ENCODE measurements at places on chromosomes 3 and 15. TPM values are rescaled to one million over a fixed set of nuclear protein-coding genes. Genes with fewer than 3 reads are reported as not detected.

DNA sequence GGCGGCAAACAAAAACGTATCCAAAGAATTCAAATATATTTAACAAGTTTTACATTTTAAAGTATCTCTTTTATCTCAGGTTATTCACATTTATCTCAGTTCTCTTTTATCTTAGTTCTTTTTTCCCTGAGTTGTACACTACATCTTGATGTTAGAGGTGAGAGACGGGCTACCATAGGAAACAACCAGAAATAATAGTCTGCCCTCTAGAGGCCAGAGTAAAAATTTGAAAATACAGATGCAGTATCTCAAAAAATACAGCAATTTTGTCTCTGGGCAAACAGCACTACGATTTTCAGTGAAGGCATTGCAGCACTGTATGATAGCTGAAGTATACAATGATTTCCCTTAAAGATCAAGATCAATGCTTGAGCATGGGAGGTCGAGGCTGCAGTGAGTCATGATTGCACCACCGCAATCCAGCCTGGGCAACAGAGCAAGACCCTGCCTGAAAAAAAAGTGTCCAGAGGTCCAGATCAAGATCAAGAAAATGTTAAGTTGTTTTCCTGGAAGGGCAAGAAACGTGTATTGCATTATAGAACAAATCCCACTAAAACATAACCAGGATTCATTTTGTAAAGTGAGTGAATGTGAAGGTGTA is 82.6 kb upstream of the ATP11B start:
- DNase-seq = no peak

DNA sequence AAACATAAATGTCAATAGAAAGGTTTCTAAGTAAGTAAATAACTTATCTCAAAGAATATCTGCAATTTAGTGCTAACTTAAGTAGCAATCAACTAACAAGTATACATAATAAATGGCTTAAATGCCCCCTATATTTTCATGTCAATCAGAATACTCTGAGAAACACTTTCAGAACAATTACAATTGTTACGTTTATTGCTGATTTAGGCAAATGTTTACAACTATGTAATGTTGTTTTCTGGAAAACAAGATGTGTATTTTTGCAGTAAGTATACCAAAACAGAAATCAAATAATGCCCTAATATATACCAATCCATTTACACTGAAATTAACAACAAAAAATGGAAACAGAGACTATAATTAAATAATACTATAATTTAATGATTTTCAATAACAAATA is 13.2 kb downstream of the TUBGCP5 start:
- DNase-seq = no peak

DNA sequence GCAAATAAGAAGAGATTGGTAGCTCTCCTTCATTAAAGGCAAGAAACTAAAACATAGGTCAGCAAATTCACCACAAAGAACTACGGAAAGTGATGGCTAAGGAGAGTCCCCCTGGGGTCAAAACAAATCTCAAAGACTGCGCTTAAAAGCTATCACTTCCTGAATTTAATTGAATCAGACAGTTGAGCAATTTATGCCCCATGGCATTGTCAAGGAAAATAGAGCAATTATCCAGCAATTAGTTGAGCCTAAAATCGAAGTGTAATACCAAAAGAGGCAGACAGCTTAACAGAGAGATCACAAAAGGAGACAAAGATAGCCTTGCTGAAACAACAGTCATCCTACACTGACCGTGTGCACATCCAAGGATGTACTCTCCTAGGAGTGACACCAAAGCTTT is 74.4 kb upstream of the SCN10A start:
- no peak for DNase-seq

- no peak for DNase-seq
Measured at GRCh38 chr15:64009798-64010261, 36.5 kb downstream of the DAPK2 start.

DNA sequence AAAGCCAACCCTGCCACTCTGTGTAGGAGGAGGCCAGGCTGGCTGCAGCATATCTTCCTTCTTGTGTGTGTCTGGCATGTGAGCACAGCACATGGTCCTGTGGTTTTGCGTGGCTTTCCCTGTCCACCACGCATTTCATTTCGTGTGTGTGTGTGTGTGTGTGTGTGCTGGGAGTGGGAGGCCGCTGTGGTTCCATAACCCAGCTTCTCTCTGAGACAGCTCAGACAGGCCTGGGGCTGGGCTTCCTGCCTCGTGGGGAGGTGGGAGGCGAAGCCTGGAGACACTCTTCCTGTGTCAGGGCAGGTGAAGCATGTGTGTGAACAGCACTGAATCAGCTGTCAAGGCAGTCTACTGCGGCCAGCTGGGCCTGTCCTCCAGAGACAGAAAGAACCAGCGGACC is 16.0 kb upstream of the MRPS22 start:
- DNase-seq = no peak

- no peak for DNase-seq
Measured at GRCh38 chr3:10599444-10599843, 94.1 kb upstream of the ATP2B2 start.

- no peak for DNase-seq
Measured at GRCh38 chr3:48619541-48620524, 1.7 kb downstream of the TMEM89 start.

DNA sequence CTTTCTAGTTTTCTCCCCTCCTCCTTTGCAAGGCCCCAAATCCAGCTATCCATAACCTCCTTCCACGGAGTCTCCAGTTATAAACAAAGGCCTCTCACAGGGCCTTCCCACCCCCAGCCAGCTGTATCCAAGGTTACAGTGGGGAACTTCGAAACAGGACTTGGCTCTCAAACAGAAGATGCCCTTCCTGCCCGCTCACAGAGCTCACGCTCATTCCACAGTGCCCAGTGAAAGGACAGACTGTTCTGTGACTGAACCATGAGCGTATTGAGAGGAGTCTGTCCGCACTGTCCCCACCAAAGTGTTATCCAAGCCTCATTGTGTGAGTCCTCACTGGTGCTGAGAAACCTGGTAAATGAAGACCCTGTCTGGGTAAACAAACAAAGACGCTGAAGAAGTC is 35.4 kb downstream of the ARHGAP31 start:
- DNase-seq = no peak

DNA sequence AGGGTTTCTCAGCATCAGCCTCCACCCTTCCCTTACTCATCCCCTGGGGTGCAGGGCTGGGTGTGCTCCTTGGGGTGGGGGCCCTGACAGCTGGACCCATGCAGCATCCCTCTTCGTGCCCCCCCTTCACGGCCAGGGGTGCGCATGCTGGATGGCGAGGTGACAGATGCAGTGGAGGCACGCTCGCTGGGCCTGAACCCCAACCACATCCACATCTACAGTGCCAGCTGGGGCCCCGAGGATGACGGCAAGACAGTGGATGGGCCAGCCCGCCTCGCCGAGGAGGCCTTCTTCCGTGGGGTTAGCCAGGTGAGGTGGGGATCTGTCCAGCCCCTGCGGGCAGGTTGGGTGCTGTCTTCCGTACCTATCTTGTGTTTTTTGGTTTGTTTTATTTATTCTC is 6.3 kb upstream of the FES start:
- no peak for DNase-seq

DNA sequence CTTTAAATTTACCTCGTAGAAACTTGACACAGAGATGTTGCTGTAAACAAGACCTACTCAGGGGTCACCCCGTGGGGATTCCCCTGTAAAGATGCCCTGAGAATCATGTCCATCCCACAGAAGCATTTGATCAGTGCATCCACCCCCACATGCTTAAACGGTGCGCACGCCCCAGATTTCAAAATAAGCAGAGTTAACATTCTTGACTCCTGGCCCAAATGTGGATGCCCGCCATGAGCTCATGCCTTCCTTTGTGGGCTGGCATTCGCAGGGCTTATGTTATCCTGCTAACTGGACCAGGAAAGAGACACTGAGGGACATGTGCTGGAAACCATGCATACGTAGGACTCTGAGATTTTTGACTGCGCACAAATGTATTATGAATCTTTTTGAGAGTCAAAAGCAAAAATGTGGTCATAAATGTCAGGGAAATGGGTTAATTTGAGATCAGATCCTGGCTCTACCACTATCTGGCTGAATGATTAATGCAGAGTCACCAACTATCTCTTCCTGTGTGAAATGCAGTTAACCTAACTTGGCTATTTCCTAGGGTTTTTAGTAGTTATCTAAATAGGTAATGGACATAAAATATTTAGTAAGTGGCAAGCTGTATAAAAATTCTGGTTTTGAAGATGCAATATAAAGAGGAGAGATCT is 9.1 kb upstream of the TP63 start:
- DNase-seq = no peak

FANCI gene
- polyA plus RNA-seq = 36.9 TPM

- no peak for DNase-seq
Measured at GRCh38 chr3:66437341-66437929, 63.4 kb downstream of the LRIG1 start.

HLTF gene
- 46.1 TPM for polyA plus RNA-seq

GRCh38 chr3:127113571-127113891 is 79.4 kb upstream of the PRR23E start:
- no peak for DNase-seq

- peak; percentile 51 for DNase-seq
Measured at GRCh38 chr15:49421991-49422390, 1.1 kb upstream of the FGF7 start.

ZNF592 gene
- 31.6 TPM for polyA plus RNA-seq

SCG3 gene
- 0.16 TPM for polyA plus RNA-seq

DNA sequence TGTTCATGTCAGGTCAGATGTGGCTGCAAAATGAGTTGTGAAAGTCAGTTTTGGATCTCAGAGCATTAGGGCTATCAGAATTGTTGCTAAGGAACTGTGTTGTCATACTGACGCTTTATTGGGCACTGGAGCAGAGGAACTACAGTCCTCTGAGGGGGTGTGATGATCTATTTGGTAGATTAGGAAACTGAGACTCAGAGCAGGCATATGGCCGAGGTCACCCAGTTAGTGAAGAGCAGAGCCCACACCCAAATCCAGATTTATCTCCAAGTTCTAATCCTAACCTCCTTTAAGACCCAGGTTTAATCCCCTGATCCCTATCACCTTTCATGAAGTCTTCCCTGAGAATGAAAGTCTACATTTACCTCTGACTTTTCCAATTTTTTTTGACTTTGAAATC is 25.6 kb upstream of the GLCE start:
- no peak for DNase-seq

DNA sequence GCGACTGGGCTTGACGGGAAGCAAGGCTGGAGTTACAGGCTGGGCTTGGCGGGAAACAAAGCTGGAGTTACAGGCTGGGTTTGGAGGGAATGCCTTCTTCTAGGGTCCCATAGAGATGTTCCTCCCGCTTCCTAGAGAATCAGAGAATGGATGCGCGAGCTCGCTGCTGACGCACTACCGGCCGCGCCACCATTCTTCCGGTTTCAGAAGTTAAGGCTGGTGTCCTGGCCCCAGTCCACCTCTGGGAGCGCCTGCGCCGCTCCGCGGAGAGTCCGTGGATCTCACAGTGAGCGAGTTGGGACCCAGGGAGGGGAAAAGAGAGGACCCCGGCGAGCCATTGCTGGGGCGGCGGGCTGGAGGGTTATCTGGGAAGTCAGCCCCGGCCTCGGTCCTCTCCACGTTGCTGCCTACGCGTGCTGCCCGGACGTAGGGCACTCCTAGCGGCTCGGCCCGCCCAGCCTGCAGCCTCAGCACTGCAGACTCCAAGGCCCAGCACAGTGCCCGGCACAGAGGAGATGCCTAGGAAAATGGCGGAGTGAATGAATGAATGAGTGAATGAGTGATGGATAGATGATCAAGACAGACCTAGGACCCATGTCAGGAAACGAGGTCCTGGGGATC is at the start of gene ZNF502:
Gene ZNF502 (plus strand): TSS at position 206 of the 621 bp plus-strand sequence. CDS start 7,602 bp downstream, outside the sequence.
- peak; percentile 90 for DNase-seq

GRCh38 chr3:172582712-172583111 is 59.5 kb upstream of the TNFSF10 start:
- no peak for DNase-seq

- no peak for DNase-seq
Measured at GRCh38 chr3:168688267-168688666, 592.5 kb upstream of the GOLIM4 start.

DNA sequence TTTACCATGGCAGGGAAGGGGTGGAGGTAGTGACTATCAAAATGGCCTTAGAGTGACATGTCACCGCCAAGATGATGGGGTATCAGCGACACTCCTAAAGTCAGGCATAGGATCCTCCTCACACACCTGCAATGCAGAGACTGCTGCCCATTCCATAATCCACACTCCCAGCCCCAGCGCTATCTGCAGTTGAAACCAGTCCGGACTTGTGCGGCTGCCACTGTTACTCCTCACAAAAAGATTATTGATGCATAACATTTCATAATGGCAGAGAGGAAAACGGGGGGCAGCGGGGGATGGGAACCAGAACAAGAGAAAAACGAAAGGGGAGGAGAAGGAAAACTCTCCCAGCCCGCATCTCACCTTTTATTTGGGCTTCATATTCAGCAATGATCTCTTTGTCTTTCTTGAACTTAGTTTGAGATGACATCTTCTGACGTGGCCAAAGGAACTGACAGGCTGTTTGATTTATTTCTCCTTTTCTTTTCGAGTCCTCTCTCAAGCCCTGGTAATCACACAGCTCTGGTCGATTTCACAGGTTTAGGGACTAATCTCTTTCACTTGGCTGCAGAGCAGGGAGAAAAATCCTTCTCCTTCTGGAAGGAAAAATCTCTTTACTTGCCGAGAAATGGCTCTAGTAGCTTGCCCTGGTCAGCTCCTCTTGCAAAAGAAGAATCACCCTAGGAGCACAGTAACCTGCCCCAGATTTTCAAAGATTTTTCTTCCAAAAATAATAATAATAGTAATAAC is 749 bp downstream of the SRGAP3 start:
- DNase-seq = peak; percentile 28

DNA sequence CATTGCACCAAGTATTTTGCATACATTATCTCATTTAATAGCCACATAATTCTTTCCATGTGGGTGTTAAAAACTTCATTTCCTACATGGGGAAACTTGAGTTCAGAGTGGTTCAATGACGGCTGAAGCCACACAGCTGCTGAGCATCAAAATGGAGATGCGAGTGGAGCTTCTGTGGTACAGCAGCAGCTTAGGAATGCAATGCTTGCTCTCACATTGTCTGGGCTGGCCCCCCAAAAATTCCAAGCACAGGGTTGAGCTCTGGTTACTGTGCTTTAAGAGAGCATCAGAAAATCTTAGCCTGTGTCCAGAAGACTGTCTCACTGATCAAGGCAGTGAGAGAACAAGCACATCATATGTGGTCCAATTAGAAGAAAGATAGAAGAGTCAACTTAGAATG is 57.4 kb upstream of the GADL1 start:
- DNase-seq = no peak

- no peak for DNase-seq
Measured at GRCh38 chr3:180267202-180267843, 230.6 kb upstream of the PEX5L start.

DNA sequence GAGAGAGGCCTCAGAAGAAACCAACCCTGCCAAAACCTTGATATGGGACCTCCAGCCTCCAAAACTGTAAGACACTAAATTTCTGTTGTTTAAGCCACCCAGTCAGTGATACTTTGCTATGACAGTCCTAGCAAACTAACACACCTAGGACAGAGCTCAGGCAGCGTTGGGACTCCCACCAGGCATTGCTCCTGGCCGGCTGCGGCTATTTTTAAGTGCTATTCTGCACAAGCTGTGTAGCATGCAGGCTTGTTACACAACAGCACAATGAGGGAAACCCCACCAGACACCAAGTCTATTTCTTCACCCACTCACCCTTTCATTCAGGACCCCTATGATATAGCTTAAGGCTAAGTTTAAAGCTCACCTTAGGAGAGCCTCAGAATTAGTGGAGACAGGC is 47.0 kb upstream of the GNB5 start:
- no peak for DNase-seq

- no peak for DNase-seq
Measured at GRCh38 chr3:47540281-47540680, 26.8 kb upstream of the ELP6 start.

SLC12A1 gene
- polyA plus RNA-seq = 230 TPM
